ENCODE measurements at places on chromosomes 4 and X.
A peak's percentile ranks its signal among the peaks of the same experiment; 100 is the strongest.

- DNase-seq: no peak
Measured at GRCh38 chr4:109921384-109921808, 8.7 kb downstream of the EGF start.

DNA sequence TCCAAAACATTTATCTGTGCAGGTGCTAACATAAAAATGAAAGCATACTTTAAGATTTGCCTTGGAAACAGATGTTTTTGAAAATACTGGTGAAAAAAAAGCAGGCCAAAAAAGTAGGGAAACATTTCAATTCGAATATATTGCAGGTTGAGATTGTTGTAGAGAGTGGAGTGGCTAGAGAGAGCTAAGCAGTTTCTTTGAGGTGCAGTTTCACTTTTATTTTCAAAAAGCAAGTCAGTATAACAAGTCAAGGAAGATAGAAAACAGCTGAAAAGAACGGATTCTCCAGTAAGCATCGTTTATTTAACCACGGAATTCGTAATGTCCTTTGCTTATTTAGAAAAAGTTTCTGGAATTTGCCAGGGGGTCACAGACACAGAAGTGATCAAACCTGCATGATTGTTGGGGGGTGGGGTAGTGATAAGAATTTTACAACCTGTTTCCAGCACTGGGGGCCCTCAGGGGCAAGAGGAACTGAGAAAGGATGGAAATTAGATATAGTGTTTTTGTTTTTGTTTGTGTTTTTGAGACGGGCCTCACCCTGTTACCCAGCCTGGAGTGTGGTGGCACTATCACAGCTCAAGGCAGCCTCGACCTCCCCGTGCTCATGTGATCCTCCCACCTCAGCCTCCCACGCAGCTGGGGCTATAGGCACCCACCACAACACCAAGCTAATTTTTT, 175.0 kb downstream of the TENM3 start:
- DNase-seq: no peak

- no peak for DNase-seq
Measured at GRCh38 chr4:69823048-69823447, 36.9 kb downstream of the SULT1E1 start.

GRCh38 chr4:119971431-119972084, 95.1 kb downstream of the MAD2L1 start:
- no peak for DNase-seq

DNA sequence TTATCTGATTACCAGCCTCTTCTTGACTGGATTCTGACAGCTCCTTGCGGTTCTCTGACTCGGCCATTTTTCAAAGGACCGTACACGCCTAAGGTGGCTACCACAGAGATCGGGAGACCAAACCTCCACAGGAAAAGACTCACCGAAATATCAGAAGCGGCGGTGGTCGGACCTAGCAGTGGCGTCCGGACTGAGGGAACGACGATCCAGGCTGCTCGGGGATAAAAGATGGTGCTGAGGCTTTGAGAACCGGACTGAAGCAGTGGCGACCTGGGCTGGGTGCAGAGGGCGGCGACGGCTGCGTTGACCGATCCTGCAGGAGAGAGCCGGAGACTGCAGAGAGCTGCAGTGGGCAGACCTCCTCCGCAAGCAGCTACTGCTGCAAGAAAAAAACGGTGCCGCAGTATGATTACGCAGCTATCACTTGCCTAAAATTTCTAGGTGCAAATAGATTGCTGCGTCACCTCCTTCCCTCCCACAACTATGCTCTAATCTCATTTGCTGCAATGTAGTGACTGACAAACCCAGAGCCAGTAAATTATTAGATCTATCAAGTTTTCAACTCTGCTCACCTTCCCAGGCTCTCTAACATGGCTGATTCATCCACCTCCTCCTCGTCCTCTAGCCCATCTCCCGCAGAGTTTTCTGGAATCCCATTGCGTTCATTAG, at the start of gene NAP1L2:
Gene NAP1L2, minus strand, starts transcription at position 426 of the 669 bp plus-strand sequence. Its CDS starts 359 bp downstream, at position 67.
- DNase-seq: peak; percentile 18

DNA sequence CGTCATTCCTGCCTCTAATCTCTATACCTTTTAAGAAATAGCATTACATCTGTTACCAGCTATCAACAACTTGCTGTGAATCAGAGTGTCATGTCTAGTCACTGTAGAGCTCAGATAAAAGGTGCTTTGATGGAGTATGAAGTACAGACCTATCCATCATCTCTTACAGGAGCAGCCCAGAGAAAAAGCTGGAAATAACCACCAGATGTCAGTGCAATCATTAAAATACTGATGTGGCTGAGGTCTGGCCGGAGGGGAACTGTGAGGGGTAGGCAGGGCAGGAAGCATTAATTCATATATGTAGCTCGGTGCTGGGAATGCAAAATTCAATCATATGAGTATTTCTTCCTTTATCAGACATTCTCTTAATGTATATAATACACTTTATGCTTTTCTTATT, 100.6 kb downstream of the AKAP4 start:
- no peak for DNase-seq

GRCh38 chr4:3410401-3411135, 31.2 kb upstream of the HGFAC start:
- DNase-seq: no peak

DNA sequence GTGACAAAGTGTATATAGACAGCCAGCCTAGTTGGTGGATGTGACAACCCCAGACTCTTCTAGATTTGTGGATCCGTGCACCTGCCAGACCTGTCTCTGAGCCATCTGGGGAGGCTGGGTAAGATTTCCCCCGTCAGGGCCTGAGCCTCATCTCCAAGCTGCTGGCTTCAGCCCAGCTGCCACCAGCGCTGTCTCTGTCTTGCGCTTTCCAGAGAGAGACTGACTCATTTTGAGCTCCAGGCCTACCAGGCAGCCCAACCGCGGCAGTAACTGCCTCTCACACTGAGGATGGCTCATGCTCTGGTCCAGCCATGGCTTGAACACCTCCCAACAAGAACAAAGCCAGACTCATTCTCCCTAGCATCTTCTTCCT, 26.4 kb downstream of the NOP14 start:
- peak; percentile 67 for DNase-seq

DNA sequence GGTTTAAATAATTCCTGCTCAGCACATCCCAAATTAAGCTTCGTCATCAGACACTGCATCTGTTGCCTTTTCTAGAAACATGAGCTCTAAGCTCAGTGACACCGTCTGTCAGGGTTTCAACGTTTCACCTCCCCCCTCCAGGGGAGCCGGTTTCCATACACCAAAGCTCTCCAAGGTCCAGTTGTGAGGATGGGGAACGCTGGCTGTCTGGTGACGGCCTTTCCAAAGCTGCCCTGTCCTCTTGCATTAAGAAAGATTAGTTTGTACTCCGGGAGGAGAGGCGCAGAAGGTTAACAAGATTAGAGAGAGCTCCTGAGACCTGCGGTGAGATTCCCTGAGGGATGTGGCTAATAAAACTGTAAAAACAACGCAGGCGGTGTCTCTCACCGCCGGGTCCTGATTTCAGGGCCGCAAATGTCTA, 43.2 kb downstream of the ASMT start:
- DNase-seq: no peak

GRCh38 chrX:151516538-151517187, 46.8 kb upstream of the PASD1 start:
- DNase-seq: no peak

DNA sequence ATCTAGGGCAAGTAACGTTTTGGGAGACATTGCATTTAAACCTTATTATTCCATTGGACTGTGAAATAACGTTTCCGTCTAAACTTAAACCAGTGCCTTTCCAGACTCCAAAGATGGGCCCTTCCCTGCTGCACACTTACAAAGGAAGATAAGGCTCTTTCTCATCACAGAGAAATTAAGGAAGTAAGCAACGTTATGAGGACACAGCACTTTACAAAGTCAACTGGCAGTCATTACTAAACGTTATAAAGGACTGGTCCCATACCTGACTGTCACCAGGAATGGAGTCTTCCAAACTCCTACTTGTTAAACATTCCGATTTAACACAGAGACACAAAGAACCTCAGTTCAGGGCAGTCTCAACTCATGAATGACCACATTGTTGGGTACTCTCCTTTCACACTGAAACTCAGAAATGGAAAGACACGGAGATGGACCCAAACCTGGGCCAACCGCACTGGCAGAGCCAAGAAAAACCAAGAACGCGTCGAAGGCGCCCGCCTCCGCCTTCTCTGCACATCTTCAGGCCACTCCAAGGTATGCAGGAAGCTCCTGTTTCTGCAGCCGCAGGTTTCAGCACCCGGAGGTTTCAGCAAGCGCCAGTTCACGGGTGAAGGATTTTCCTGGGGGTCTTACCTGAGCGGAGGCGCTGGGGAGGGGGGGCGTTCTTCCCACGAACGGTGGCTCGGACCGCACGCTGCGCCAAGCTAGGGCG, 670 bp downstream of the PAPSS1 start:
- no peak for DNase-seq

- no peak for DNase-seq
Measured at GRCh38 chrX:36528661-36529060, 479.5 kb upstream of the FAM47C start.

GRCh38 chr4:128813965-128814364, 4.5 kb downstream of the JADE1 start:
- no peak for DNase-seq

DNA sequence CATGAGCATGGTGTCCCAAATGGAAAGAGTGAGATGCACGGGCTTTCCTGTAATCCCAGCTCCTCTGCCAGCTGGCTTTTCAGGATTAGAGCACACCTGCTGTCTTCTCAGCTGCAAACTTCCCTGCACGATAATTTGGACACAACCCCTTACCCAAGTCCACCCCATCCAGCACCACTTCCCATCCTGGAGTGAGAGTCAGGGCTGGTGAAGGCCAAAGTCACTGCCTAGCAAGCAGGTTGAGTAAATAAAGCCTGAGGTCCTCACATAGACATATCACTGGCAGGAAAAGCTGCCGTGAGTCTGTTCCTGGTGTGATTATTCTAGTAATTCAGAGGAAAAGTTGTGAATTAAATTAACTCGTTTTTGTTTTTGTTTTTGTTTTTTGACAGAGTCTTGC, 113.9 kb upstream of the MBNL3 start:
- DNase-seq: no peak

DNA sequence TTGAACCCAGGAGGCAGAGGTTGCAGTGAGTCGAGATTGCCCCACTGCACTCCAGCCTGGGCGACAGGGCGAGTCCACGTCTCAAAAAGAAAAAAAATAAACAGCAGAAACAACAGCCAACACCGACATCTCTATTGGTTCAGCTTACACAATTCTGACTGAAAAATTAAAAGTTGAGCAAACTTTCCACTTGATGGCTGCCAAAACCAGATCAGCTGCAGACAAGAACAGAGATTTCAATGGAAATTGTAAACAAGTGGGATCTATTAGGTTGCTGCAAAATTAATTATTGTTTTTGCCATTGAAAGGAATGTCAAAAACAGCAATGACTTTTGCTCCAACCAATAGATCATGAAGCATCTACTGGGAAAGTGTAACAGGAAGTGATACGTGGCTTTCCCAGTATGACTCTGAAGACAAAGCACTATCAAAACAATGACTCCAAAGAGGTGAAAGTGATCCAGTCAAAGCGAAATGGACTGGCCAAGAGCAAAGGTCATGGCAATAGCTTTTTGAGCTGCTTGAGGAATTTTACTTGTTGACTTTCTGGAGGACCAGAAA, 26.3 kb downstream of the UPF3B start:
- no peak for DNase-seq

- no peak for DNase-seq
Measured at GRCh38 chrX:13747836-13748235, 13.3 kb downstream of the OFD1 start.

DNA sequence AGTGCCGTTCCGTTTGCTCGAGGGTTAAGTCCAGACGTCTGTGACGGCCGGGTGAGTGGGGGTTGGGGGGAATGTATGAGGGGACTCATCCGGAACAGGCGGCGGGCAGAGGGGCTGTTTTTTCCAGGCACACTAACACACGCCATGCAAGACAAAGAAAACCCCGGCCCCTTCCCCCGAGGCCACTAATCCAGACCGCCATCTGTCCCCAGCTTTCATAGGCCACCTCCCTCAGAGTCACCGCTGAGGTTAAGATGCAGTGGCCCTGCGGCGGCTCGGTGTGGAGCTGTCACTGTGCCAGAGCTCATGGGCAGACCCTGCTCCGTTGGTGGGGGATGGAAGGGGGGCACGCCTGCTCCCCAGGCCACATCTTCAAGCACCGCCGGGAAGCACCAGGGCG, 34.1 kb downstream of the SORCS2 start:
- no peak for DNase-seq

DNA sequence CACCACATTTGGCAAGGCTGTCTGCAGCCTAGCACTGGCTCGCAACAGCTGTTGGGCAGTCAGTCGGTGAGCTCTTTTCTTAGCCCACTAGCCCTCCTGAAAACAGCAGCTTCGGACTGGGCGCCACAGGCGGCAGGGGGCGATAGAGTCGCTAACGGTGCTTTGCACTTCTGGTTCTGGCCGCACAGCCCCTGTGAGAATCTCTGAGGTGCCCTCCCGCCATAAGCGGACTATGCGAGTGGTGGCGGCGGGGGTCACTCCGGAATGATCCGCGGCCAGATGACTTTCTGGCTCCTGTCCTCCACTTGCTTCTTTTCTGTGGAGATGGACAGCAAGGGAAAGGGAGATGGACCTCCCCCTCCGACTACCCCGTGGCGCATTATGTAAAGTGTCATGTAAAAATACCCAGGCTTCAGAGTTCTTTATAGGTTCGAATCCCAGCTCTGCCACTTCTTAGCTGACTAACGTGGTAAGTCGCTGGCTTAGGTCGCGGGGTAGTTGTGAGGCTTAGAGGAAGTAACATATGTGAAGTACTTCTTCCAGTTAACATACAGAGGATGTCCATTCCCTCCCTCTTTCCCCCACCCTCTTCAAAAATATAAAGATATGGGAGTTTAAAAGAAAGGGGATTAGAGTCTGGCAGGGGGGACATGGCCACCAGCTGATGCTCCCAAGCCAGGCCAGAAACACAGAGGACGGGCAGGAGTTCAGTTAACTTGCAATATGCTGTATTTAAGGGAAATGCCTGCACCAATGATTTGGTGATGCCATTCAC, 11.0 kb downstream of the ARHGAP36 start:
- DNase-seq: peak; percentile 15

DNA sequence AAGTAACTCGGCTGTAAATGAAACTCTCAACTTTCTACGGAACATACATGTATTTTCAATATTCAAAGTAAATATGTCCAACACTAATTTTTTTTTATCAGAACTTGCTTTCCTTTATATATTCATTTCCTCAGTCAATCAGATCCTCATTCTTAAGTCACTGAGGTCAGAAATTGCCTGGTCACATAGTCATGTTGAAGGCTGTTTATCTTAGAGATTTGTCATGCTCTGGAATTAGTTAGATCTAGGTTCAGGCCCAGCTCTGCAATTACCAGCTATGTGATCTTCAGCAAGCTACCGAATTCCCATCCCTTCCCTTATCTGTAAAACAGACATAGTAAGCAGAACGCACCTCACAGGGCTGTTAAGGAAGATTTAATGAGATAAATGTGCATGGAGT, 228.8 kb downstream of the SPCS3 start:
- no peak for DNase-seq

GRCh38 chr4:21879187-21879586, 69.4 kb downstream of the KCNIP4 start:
- no peak for DNase-seq

DNA sequence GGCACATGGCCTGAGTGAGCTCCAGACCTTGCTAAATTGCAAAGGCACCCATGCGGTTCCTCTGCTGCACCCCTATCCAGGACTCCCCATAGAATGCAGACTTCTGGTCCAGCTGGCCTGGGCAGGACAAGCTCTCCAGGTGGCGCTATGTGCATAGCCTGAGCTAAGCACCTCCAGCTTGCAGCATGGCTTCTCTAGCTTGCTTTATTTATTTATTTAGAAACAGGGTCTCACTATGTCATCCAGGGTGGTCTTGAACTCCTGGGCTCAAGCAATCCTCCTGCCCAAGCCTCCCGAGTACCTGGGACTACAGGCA, 5.5 kb upstream of the WFS1 start:
- no peak for DNase-seq

Data from activated T-cell treated with anti-CD3 and anti-CD28 coated beads for 48 hours (primary cell).